Renal cortex interstitium (tissue), 15 donors: ENCODE measurements at places on chromosomes 16 and 17.

- no peak for DNase-seq
These were observed 3.6 kb downstream of the SLC43A2 start for GRCh38 chr17:1625053-1625452.

DNA sequence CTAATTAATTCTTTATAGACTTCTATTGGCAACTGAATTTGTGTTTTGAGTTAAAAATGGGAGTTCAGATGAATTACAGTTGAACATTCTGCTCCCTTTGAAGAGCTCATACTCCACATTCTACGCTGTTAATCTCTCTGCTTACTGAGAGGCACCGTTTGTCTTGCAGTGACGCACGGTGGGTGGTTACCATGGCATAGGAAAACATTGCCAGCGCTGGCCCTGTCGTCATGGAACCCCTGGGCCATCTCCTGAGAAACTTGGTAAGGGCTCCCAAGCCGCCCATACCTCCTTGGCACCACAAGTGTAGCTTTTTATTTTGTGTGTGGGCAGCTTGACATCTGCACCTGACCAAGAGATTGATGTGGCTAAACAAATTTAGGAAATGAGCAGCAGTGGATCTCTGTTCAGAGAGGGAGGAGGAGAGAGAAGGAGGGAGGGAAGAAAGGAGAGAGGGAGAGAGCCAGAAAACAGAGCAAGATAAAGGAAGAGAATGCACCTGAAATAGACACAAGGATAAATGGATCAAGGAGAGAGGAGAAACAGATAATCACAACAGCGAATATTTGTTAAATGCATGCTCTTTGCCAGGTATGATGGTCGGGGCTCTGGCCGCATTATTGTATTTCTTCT lies 398.5 kb downstream of the HAPSTR1 start:
- DNase-seq, result peak; percentile 62

DNA sequence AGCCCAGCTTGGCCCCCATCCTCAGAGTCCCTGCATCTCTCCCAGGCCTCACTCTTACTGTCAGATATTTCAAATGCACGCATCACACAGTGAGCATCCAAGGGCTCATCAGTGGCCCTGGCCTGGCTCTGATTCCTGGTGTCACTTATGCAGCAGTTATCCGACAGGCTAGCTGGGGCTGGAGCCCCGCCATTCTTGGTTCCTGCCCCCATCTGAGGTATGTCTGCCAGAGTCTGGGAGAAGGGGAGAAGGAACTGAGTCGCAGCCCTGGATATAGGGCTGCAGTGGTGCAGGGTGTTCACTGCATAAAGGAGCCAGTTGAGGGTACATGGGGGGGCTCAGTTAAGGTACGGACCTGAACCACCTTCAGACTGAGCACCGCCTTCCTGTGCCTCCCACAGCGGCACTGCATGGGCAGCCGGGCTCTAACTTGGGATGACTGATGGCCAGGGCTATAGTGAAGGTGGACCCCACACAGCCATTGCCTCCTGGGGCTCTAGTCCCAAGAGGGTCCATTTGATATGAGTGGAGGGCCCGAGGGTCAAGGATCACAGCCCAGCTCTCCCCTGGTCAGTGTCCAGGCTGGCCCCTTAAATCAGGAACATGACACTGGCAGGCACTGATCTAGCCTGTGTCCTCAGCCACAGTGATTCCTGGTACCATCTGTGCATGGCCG lies 1.8 kb upstream of the RASD1 start:
- DNase-seq, result no peak

DNA sequence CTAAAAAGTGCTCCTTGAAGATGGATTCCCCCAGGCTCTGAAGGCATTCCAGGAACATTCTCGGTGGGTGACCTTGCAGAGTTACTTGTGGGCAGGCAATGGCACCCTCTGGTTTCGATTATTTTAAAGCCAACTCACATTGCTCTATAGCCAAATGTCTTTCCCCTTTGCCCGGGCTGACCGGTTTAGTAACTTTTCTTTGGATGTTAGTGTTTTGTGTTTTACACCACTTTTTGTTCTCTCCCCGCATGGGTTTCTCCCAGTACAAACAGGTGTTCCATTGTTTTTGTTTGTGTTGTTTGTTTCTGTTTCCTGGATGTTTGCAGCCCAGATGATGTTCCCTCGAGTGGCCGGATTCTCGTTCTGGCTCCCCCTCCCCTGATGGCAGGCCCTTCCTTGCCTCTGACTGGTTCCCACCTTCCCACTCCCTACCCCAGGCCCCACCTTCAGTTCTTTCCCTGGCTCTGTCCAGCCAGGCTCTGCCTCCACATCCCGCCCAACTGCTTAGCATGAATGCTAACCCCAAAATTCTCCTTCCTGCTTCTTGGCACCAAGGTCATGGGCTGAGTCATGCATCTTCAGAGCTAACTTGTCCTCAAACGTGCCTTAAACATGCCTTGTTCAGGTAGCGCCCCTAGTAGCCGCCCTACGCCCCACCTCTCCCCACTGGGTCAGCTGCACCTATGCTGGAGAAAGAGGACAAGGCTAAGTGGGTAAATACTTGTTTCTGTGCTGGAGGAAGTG lies 40.6 kb downstream of the ELAC2 start:
- no peak for DNase-seq

- no peak for DNase-seq
These were observed 95.7 kb upstream of the DNAH17 start for GRCh38 chr17:78672871-78673371.

- DNase-seq, result peak; percentile 43
These were observed 1.2 kb downstream of the DDX5 start for GRCh38 chr17:64504769-64505339.

GRCh38 chr16:11662582-11662981 lies 5.7 kb upstream of the SNN start:
- DNase-seq, result no peak

GRCh38 chr17:7283471-7284216 lies 2.1 kb downstream of the SLC2A4 start:
- DNase-seq, result no peak

GRCh38 chr17:44094701-44095387 lies 24.3 kb downstream of the G6PC3 start:
- no peak for DNase-seq

DNA sequence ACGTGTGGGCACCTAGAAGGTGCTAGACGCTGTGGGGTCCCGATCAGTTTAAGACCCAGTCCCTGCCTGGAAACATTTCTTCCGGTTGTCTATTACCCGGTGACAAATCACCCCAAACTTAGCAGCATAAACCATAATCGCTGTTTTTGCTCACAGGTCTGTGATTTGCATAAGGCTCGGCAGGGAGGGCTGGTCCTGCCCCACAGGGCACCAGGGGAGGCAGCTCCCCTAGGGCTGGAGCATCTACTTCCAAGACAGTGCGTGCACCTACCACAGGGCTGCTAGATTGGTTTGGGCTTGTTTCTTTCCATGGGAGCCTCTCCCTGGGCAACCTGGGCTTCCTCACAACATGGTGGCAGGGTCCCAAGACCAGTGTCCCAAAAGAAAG lies 214.5 kb upstream of the CIBAR2 start:
- DNase-seq, result no peak

DNA sequence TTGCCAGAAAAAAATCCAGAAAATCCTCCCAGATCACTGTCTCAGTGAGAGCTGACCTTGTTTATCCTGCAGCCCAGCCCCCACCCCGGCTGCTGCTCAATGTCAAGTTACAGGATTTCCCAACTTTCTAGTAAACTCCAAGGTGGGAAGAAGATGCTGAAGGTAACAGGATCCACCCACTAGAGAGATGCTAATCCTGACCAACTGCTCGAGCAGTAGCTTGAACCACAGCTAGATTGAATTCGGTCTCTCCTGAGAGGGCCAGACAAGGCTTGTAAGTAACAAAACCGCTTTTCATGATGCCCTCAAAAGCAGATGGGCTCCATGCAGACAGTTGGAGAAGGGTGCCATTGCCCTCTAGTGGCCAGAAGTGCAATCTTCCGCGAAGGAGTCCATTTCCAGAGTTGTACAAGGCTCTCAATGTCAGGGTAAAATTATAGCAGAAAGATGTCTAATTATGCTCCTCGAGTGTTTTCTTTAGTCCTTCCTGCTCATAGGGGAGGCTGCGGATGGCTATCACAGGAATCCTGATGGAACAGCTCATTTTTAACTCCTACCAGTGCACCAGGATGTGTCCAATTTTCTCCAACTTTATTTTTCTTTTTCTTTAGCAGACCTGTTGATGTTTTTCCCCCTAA lies 3.9 kb downstream of the CDH11 start:
- DNase-seq, result peak; percentile 71

- no peak for DNase-seq
These were observed 28.7 kb downstream of the NOS2 start for GRCh38 chr17:27771586-27771985.

GRCh38 chr17:13978478-13978877 lies 90.8 kb upstream of the COX10 start:
- DNase-seq, result no peak

DNA sequence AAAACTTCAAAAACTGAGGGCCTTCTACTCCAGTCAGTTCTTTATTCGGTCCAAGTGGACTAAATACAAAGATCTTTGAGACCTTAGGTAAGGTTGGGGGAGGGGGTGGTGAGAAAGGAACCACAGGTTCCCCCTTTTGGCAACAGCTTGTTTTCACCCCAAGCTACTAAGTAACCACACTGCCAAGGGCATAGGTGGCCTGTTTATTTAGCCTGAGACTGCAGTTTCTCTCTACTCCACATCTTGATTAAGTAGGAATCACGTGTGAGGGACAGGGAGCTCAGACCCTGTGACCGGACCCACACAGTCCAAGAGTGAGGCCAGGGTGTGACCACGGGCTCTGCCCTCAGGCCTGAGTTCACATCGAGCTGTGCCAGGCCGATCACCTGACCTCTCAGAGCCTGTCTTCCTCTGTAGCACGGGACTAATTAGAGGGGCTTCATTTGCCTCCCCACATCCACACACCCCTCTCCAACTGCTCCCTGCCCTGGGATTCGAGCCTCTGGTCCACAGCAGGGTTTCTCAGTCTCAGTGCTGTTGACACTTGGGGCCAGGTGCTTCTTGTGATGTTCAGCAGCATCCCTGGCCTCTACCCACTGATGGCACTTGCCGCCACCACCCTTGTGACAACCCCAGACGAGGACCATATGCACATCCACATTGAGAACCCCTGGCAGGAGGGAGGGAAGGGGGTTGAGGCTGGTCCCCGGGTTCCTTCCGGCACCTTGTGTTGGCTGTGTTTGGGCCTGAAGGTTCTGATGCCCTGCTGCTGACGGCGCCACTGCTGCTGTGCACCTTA lies 17.8 kb downstream of the ST6GALNAC2 start:
- DNase-seq, result no peak

DNA sequence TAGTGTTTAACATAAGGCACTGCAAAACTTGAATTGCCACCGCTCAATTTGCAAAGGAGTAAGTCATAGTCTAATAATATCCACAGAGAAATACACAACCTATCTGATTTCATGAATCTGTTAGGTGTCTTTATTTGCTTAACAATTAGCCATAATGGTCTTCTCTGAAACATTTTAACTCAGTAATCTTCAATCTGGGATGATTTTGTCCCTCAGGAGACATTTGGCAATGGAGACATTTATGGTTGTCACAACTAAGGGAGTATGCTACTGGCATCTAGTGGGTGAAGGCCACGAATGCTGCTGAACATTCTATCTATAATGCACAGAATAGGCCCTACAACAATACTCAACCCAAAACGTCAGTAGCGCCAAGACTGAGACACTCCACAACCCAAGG lies 4.3 kb downstream of the UBE2G1 start:
- DNase-seq, result no peak

- peak; percentile 72 for DNase-seq
These were observed 2.2 kb downstream of the NUBP1 start for GRCh38 chr16:10745841-10746240.

DNA sequence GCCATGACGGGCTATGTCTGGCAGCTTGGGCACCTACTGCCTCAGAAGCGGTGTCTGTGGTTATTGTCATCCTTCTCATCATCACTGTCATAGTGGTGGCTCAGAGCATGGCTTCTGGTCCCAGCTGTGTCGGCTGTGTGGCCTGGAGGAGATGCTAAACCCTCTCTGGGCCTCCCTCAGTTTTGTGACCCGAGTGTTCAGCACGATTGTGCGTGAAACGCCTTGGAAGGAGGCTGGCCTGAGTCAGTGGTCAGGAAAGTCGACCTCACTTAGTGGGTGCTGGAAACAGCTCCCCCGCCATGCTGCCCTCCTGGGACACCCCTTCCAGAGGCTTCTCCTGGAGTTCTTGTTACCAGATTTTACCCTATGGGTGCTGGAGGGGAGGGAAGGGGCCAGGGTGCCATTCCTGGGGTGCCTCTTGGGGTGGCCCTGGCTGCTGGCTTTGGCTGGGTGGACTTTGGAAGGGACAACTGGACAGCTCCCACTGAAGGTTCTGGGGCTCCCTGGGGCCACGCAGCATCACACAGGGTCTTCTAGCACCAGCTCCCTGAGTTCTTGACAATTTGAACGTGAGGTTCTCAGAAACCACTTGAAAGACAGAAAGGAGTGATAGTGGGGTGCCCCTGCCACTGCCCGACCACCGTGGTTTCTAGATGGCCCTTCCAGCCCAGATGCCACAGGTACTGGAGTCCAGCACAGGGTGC lies 226.5 kb upstream of the GSE1 start:
- no peak for DNase-seq

DNA sequence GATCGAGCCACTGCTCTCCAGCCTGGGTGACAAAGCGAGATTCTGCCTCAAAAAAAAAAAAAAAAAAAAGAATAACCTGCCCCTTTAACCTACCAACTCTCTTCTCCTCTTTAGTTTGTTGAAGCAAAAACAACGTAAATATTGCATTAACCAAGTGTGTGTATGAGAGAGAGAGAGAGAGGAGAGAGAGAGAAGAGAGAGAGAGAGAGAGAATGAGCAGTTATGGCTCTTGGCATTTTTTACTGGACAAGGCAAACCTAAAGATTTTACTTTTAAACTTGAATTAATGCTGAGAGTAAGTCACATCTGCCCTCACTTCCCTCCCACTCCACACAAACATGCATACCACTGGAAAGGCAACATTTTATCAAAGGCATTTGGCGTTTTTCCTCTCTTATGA lies 3.0 kb upstream of the SLFN5 start:
- no peak for DNase-seq

- no peak for DNase-seq
These were observed 187.9 kb downstream of the CNTNAP4 start for GRCh38 chr16:76464955-76465620.

GRCh38 chr16:13036600-13036999 lies 135.2 kb downstream of the SHISA9 start:
- peak; percentile 58 for DNase-seq

DNA sequence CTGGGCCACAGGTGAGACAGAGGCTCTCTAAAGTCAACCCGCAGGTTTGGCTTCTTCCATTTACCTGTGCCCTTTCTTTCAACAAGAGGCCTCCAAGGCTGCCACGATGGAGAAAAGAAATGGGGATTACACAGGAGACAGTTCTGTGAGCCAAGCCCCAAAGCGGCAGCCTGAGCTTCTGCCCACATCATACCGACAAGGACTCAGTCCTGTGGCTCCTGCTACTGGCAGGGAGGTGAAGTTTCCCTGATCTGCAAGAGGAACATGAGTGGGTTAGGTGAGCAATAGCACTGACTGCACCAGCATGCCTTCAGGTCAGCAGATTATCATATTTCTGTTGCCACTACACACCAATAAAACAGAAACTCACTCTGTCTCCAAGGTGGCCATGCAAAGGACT lies 800.0 kb downstream of the KCNJ18 start:
- no peak for DNase-seq
